Stimulated activated CD8-positive, alpha-beta memory T cell treated with anti-CD3 and anti-CD28 coated beads, Interleukin-4, amount 100 ng/mL, for 1 hour (primary cell): ENCODE measurements at places on chromosomes 1 and 21.
A peak's percentile ranks its signal among the peaks of the same experiment; 100 is the strongest.

DNA sequence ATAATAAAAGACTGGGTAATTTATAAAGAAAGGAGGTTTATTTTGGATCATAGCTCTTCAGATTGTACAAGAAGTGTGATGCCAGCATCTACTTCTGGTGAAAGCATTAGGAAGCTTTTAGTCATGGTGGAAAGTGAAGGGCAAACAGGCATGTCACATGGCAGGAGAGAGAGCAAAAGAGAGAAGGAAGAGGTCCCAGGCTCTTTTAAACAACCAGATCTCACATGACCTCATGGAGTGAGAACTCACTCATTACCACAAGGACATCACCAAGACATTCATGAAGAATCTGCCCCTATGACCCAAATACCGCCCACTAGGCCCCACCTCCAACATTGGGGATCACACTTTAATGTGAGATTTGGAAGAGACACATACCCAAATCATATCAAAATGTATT is 10.0 kb downstream of the RPTN start:
- no peak for DNase-seq

DNA sequence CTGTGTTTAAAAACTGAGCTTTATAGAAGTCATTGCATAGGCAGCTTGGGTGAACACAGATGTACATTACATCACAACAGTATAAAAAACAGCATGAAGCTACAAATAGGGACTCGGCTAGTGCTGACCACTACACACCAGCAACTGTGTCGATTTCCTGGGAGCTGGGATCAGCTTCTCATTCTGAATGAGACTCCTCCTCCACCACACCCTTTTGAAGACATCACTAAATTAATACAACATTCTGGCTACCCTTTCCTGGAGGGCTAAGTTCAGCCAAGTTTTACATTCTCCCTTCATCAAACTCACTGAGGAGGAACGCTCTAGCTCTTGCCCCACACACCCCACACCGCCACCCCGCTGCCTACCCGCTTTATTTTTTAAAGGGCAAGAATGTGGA is 102.7 kb downstream of the ERG start:
- DNase-seq = no peak

DNA sequence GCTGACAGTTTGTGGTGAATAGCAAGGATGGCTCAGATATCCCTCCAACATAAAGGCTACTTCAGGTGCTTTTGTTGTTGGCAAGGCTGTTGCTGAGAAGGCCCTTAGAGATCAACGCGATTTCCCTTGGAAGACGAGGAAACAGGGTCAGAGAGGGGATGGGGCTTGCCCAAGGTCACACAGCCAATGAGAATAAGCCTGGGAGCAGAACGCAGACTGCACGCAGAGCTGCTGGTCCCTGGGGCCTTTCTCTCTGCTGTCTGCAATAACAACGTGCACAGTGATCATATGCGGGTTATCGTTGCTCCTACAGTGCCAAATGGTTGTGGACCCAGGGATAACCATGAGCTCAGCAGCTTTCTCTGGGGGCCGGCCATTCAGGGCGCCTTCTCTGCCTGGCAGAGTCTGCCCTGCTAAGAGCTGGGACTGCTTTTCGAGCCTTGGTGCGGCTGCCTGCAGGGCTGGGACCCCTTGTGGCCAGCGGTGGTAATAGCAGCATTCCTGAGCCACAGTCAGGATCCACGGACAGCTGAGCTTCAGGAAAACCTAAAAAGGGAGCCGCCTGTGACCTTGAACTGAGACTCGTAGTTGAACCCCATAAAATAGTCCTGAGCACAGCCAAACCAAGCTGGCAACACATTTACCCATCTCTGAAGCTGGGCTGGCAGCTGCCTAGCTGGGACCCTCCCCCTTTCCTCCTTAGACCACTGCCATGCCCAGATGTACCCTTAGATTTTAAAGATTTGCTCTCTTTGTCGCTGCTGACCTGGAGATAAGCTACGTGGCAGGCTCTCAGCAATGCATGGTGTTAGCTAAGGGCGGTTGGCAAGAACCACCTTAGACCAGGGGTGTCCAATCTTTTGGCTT is 39.8 kb downstream of the HTR6 start:
- peak; percentile 35 for DNase-seq

DNA sequence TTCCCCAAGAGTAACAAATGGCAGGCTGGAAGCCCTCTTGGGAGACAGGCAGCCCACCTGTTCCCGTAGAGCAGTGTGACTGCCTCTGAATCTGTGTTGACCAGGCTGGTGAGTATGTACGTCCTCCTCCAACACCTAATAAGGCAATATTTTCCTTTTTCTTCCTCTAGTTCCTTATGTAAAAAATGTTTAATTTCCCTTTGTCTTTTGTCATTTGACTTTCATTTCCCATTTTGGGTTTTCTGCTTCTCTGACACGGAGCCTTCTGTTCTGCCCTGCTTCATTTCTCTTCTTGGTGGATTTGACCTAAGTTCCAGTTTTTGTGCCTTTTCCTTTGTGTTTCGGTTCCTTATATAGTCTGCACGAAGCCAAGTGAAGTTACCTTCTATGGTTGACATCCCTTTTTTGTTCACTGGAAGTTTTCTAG is 65.8 kb upstream of the ATF3 start:
- no peak for DNase-seq

DNA sequence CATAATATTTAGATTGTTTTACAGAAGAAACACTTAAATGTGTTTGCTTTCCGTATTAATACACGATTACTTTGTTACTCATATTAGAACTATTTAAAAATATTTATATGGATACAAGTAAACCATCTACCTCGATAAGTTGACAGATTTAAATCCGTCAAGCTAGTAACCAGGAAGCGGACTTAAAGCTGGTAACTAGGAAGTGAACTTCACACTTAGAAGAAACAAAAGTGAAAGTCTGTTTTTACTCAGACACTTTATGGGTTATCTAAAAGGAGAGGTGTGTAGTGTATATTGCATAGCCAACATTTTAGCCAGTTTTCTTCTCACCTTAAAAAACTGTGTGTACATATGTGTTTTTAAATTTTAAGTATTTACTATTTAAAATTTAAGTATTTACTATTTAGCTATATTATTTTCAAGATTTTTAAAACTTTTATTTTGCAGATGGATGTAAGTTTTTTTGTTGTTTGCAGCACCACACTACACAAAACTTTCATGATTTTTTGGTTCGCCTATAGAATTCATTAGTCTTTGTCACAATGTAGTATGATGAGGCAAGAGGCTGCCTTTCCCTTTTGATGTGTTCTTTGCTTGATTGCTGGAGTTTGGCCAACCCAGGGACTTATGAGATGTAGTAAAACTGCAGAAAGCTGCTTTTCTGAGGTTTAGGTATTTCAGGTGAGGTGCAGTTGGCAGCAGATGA is 2.7 kb downstream of the USP25 start:
- DNase-seq = no peak

- peak; percentile 81 for DNase-seq
Observed at GRCh38 chr21:43775795-43776430, at the start of gene CSTB. Gene CSTB (minus strand): TSS chr21:43776308. CDS start chr21:43776269, 39 bp downstream.

DNA sequence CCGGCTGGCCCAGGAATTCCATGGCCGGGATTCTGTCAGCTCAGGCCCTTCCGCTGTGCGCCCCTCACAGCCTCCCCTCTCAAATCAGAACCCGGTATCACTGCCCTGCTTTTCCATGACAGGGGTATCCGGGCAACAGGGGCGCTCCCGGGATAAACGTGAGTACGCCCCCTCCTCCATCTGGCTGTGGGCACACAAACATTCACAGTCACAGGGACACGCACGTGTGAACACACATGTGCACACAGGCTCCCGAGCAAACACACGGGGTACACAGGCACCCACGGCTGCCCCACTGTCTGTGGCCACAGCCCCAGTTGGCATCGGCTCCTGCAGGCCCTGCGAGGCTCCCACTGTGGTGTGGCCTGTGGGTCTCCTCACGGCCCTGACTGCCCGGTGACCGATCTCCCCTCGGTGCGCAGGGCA is 16.7 kb downstream of the COL6A1 start:
- no peak for DNase-seq

GRCh38 chr1:194734970-194735369 is 1548.6 kb upstream of the B3GALT2 start:
- DNase-seq = no peak

DNA sequence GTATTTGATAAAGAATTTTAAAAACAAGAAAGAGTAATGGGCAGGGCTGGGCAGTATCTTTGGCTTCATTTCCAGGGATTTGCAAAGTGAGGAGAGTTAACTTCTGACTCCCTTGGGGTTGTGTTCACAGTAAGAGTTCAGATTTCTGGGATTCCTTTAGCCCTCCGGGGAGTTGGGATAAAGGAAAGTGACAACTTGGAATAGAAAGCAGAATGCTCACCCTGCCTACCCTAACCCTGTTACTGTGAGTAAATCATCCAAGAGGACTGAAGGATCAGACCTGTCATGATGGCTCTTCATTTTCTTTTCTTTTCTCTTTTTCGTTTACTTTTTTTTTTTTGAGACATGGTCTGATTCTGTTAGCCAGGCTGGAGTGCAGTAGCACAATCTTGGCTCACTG is 76.1 kb downstream of the CACHD1 start:
- no peak for DNase-seq

GRCh38 chr1:62234688-62235087 is 40.0 kb downstream of the L1TD1 start:
- DNase-seq = no peak

GRCh38 chr21:44934276-44934675 is 5.6 kb upstream of the SLX9 start:
- no peak for DNase-seq

- DNase-seq = no peak
Observed at GRCh38 chr1:47713975-47714767, 276.3 kb downstream of the FOXD2 start.

GRCh38 chr21:28229814-28230213 is 762.9 kb downstream of the LTN1 start:
- no peak for DNase-seq

DNA sequence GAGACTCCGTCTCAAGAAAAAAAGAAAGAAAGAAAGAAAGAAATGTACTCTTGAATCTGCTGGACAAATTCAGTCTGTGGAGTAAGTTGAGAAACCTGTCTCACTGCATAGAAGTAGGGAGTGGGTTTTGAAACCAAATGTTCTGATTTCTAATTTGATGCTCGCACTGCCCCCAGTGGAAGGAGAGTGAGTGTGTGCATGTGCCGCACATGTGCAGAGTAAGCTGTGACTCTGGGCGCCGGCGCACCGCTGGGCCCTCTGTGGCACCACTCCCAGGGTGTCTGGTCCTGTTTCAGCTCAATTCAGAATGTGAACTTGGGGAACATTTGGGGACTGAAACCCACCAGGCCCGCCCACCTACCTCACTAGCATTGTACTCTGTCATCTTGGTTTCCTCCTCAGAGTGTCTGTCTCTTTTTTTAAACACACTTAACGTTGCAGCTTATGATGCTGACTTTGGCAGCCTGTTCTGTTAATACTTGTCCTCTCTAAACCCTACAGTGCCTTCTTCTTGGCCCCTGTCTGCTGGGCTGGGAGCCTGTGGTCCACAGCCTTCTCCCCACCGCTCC is 104.6 kb downstream of the CACNA1E start:
- DNase-seq = no peak
